Right lung (tissue), 10 donors: ENCODE measurements at places on chromosomes 5 and 9. TPM values are rescaled to one million over a fixed set of nuclear protein-coding genes. Genes with fewer than 3 reads are reported as not detected.

Gene MFAP3
- 21.0 TPM for polyA plus RNA-seq

Gene BRD3
- polyA plus RNA-seq: 33.8 TPM

Gene SLC6A3
- 1.3 TPM for polyA plus RNA-seq

Gene GRXCR2
- not detected for polyA plus RNA-seq

Gene LIX1
- polyA plus RNA-seq: 0.75 TPM

Gene SLC6A19
- not detected for polyA plus RNA-seq

Gene BSPRY
- polyA plus RNA-seq: 6.7 TPM

Gene FOXD4
- 0.33 TPM for polyA plus RNA-seq

- DNase-seq: no peak
Measured at GRCh38 chr5:164345173-164345849, 839.9 kb downstream of the MAT2B start.

DNA sequence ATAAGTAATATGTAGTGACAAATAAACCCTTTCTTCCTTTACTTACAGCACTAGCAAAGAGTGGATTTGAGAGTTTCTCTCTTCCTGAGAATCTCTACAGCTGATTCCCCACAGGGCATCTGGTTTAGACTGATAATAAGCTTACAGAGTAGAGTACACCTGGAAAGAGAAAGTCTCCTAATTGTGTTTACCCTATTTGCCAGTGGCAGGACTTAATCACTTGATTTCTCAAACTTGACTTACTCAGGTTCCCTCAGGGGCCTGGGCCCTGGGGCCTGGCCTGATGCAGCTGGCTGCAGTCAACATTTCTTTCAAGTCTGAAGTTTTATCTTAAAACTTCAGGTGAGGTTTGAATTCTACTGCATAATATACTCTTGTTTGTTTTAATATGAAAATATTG is 38.0 kb upstream of the UBTD2 start:
- no peak for DNase-seq

GRCh38 chr9:121945849-121946248 is 147.3 kb downstream of the TTLL11 start:
- DNase-seq: no peak

DNA sequence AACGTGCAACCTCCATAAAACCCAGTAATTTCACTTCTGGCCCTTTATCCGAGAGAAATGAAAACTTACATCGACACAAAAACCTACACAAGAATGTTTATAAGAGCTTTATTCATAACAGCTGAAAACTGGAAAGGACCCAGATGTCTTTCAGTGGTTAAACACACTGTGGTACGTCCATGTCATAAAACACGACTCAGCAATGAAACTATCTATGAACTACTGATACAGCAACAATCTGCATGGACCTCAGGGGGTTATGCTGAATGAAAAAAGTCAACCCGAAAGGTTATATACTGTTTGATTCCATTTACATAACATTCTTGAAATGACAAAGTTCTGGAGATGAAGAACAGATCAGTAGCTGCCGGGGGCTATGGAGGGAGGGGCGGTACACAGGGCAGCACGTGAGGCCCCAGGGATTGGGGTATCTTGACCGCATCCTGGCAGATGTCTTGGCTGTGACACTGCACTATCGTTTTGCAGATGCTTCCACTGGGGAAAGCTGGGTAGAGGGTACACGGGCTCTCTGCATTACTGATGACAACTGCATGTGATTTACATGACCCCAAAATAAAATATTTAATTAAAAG is 4.1 kb downstream of the CCDC127 start:
- DNase-seq: no peak

DNA sequence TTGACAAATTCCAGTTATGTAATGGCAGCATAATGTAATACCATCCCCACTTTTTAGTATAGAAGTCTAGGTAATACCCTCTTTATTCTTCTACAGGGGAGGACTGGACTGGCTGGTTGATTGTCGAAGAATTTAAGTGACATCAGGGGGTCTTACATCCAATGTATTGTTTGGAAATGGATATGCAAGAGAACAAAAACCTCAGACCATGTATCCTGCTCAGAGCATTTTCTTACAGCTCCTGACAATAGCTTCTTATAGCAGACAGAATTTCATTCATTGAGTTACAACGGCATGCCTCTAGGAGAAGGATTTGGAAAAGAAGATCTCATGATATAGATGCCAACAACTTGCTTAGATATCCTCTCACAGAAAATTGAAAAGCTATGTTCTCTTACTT is 2032.3 kb downstream of the EFNA5 start:
- DNase-seq: no peak

- no peak for DNase-seq
Measured at GRCh38 chr5:18754201-18754600, 1119.9 kb downstream of the TAF11L14 start.

DNA sequence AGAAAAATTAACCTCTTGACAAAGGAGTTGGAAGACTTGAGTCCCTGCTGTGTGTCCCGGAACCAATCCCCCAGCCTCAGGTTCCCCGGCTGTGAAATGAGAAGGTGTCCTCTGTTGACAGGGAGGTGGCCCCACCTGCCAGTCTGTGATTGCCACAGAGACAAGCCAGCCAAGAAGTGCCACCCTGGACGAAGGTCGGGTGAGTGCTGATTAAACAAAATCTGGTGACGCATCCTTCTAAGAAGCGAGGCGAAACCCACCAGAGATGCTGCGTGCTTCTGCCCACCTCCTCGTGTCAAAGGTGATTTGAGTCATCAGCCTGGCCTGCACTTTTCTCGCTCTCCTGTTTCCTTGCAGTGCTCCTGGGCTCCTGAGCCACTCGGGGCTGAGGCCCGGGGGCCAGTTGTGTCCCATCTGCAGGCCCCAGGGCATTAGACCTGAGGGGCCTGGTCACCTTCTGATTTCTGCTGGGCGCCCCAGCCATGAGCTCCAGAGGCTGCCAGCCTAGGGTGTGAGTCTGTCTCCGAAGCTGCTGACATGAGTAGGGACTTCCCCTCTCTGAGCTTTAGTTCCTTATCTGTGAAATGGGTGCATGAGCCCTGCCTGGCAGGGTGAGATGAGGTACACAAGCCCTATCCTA is 28.7 kb downstream of the NEK6 start:
- DNase-seq: no peak

DNA sequence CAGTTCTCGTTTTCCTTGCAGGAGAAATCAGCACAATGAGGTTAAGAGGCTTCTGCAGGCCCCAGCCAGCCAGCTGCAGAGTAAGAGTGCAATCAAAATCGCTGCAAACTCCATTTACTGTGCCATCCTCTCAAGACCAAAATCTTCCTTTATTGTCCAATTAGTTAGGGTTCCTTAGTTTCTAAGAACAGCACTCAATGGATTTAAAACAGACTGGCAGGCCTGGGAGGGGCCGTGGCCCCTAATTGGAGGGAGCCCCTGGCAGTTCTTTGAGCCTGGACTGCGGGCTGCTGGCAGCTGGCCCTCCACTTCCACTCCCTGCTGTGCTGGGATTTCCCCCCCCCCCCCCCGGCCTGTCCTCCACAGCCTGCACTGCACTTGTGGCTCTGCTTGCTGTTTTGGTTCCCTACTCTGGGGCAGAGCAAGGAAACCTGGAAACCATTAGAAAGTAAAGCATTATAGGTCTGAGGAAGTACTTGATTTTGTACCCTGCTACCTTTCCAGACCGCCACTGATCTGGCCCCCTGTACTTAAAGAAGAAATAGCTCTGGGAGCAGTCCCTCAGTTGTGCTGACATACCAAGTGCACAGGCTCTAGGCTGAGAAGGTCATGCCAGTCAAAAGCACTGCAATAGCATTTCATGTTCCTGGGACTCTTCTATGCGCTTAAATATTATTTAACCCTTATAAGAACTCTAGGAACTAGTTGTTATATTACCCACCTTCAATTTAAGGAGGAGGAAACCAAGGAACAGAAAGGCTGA is 129.0 kb downstream of the APBA1 start:
- DNase-seq: no peak

- no peak for DNase-seq
Measured at GRCh38 chr5:154778534-154778933, 23.4 kb downstream of the LARP1 start.

GRCh38 chr5:174552428-174552827 is 172.0 kb upstream of the MSX2 start:
- no peak for DNase-seq

DNA sequence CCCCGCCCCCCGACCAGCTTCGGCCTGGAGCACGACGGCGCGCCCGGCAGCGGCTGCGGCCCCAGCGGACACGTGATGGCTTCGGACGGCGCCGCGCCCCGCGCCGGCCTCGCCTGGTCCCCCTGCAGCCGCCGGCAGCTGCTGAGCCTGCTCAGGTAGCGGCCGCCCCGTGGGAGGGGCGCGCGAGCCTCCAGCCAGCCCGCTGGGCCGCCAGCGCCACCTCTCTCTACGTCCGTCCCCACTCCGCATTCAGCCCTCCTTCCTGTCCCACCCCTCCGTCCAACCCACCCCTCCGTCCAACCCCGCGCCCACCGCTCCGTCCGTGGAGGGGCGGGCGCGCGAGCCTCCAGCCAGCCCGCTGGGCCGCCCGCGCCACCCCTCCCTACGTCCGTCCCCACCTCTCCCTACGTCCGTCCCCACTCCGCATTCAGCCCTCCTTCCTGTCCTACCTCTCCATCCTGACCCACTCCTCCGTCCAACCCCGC is 6.5 kb downstream of the ADAMTS13 start:
- no peak for DNase-seq

DNA sequence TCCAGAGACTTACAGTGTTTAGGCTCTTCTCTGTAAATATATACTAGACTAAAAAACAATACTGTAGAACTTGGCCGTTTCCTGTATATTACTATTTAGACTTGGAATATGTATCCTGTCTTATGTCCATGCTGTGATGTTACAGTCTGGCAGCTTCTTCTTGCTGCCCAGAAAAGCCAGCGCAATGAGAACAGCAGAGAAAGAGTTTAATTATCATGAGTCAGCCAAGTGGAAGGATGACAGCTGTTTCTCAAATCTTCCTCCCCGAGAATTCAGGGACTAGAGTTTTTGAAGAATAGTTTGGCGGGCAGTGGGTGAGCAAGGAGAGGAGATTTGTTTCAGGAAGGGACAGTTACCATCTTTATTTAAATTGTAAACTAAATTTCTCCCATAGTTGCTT is 37.5 kb downstream of the NAA35 start:
- peak; percentile 48 for DNase-seq

- DNase-seq: no peak
Measured at GRCh38 chr9:104911032-104911607, 16.8 kb downstream of the ABCA1 start.

DNA sequence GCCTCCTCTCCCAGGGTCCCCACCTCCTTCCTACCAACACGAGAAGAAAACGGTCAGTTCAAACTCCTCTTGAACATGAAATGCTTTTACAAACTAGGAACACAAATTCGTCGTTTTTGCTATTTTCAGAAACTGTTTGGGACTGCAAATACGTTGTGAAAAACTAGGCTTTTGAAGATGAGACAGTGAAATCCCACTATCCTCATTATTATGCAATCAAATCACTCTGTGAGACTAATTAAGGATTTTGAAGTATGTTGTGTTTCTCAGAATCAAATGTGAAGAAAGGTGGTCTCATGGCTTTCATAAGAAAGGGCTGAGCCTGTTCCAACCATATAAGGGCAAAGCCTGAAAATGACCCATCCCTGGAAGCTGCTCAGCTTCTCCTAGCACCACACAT is 33.2 kb downstream of the CDH6 start:
- no peak for DNase-seq

GRCh38 chr5:112532654-112533360 is 113.7 kb upstream of the EPB41L4A start:
- no peak for DNase-seq

- DNase-seq: peak; percentile 72
Measured at GRCh38 chr5:135829681-135830383, 4.6 kb upstream of the SLC25A48 start.

- no peak for DNase-seq
Measured at GRCh38 chr5:139759219-139759721, 36.3 kb upstream of the PSD2 start.

GRCh38 chr9:18705796-18706392 is 231.9 kb downstream of the ADAMTSL1 start:
- DNase-seq: no peak

DNA sequence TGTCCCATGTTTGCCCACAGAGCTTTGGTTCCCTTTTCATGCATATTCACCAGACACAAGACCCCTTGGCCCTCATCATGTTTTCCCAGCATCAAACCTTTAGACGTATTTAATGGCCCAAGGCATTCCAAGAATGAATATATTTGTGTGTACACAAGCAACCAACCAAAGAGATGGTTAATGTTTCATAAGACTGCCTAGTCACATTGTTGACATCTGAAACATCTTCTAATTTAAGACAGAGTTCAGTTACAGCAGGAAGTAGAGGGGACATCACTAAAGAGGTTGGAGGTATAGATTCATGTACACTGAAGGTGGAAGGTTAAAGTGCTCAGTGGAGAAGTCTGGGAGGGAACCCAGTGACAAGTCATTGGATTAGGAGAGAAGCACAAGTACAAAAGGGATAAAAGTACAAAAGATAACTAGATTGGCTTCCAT is 49.1 kb downstream of the SUSD1 start:
- no peak for DNase-seq

- no peak for DNase-seq
Measured at GRCh38 chr5:151581347-151581746, 9.8 kb downstream of the FAT2 start.

DNA sequence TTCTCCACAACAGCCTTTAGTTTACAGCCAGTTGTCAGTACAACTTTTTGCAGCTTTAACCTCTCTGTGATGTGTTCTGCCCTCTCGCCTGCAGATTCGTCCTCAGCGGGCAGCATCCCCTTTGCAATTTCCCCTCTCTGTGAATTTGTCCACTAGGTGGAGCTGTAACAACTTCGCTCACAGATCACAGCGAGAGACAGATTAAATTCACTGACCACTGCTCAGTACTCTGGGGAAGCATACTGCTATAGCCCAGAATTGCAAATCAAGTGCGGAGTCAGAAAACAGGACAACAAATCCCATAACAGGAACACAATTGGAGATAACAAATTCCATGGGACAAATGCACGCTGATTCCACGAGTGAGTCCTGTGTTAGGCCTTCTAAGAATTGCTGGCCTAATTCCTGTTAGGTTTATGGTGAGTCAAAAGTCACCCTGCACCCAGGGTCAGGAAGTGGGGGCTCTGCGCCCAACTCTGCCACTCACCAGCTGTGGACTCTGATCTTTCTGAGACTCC is 2124.9 kb downstream of the MAT2B start:
- DNase-seq: peak; percentile 64

DNA sequence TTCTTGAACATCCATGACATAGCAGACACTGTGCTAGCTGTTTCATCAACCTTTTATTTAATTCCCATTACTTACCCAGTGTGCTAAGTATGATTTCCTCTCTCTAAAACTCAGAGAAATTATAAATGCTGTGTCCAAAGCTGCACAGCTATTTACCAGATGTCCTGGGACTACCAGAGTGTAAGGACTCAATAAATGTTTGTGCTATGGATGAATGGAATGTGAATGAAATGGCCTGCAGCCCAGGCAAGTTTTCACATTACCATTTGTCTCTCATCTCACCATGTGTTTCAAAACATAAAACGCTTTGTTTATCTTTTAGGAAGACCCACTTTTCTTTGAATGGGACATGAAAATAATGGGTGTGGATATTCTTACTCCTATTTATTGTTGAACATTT is 96.2 kb downstream of the ARHGEF28 start:
- peak; percentile 40 for DNase-seq

DNA sequence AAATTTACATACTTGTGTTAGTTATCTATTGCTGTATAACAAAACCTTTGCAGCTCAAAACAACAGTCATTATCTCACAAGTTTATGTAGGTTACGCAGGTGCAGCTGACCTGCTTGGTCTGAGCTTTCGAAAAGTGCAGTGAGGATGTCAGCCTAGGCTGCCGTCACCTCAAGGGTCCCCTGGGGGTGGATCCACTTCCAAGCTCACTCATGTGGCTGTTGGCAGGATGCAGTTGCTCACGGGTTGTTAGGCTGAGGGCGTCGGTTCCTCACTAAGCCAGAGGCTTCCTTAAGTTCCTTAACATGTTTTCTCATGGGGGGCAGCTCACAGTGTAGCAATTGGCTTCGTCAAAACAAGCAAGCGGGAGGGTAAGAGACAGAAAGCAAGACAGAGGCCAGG is 139.8 kb downstream of the DOCK8 start:
- DNase-seq: no peak
